ENCODE measurements at places on chromosomes 6 and 20.

GRCh38 chr6:160883560-160883959 lies 108.0 kb upstream of the MAP3K4 start:
- no peak for DNase-seq

DNA sequence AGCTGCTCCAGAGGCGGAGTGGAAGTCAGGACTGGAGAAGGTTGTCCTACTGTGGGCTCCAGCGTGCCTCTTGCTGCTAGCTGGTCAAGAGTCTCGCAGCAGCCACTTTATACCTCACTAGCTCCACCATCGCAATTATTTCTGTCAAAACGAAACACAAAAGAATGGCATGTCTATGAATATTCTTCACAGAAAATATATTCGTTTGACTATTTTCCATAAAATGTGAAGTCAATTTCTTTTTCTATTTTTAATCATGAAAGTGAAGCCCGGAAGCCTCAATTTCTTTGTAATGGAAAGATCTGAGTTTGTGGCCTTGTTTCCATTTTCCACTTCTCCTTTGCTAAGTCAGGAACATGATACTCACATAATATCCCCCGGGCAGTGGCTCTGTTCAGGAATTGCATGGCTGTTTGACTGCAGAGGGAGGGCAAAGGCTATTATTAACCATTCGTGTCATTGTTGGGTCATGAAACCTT lies 51.7 kb downstream of the DTD1 start:
- no peak for DNase-seq

- no peak for DNase-seq
These were observed 90.3 kb downstream of the FYN start for GRCh38 chr6:111782887-111783466.

DNA sequence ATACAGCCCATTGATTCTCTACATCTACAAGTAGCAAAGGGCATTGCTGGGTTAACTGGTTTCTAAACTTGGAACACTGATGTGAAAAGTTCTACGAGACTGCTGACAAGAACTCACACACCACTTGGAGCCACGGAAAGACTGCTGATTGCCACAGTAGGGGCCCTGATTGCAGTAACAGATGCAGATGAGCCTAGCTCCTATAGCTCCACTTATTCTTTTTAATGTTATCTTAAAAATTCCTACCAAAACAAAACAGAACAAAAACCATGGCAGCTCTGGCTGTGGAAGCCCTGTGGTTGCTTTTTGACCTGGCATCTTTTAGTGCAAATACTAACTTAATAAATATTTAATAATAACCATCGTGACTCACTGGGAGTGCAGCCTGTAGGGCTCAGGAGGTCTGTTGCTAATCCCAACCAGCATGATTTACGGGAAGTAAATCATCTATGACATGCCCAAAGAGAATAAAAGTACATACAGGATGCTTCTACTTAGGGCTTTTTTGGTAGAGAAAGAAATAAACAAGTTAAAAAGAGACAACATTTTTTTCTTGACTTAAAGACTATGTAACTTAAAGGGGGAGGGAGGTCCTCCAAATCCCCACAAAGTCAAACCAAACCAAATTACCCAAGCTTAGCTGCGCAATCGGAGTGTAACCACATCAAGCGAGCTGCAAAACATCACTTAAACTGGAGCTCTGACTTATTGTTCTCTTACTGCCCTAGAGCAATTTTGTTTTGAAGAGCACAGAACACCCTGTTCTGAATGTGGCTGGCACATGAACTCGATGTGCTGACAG lies 87.2 kb downstream of the FKBP5 start:
- DNase-seq, result no peak

Data from cortex of kidney (tissue), 1 donor.